ENCODE measurements at places on chromosomes 4 and X. TPM values are rescaled to one million over a fixed set of nuclear protein-coding genes. Genes with fewer than 3 reads are reported as not detected.

Gene LNX1
- total RNA-seq, result 7.0 TPM

Gene CPZ
- 0.45 TPM for total RNA-seq

Gene BANK1
- total RNA-seq, result 0.10 TPM

Gene TREX2
- 0.23 TPM for total RNA-seq

Gene UGT2B15
- 111 TPM for total RNA-seq

Gene ZNF718
- 1.6 TPM for total RNA-seq

Gene AMOT
- 7.4 TPM for total RNA-seq

Gene CLTRN
- 9.6 TPM for total RNA-seq
